Osteoblast (primary cell): ENCODE measurements at places on chromosomes 3 and 15. TPM values are rescaled to one million over a fixed set of nuclear protein-coding genes. Genes with fewer than 3 reads are reported as not detected.

Gene NR1D2
- total RNA-seq, result 70.6 and 77.5 TPM in 2 replicates

Gene TAGLN3
- total RNA-seq, result not detected in 2 replicates

Gene PLA1A
- total RNA-seq, result under 0.01 and 0.36 TPM in 2 replicates

Gene DGKG
- total RNA-seq, result 2.5 and 2.9 TPM in 2 replicates

Gene FAM227B
- 4.3 and 6.2 TPM in 2 replicates for total RNA-seq

Gene SLC28A1
- not detected in 2 replicates for total RNA-seq

Gene ITIH4
- total RNA-seq, result 2.5 and 3.5 TPM in 2 replicates

Gene BCL2A1
- 0.29 TPM in 1 of 2 replicates, not detected in the other for total RNA-seq

Gene SELENOT
- total RNA-seq, result 87.9 and 94.3 TPM in 2 replicates

Gene GP5
- total RNA-seq, result 0.29 and 0.36 TPM in 2 replicates

Gene MYH15
- 0.36 and 0.59 TPM in 2 replicates for total RNA-seq

GRCh38 chr3:64259636-64260035, 34.4 kb upstream of the PRICKLE2 start:
- no peak for DNase-seq

GRCh38 chr15:29680465-29681165, 141.7 kb downstream of the TJP1 start:
- no peak for DNase-seq

DNA sequence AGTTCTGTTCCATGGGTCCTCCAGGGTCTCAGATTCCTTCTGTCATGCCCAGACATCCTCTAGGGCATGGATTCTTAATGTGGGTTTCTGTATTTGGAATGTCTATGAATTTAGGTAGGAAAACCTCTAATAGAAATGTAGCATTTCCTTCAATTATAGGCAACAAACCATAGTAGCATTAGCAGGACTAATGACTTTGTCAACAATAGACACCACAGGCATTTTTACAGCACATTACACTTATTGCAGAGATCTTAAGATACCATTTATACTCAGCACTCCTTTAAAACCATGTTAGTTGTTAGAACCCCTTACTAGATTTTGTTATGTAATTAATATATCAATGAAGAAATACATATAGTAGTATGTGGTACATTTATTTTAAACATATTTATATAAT, 77.8 kb upstream of the TBC1D5 start:
- DNase-seq, result no peak

DNA sequence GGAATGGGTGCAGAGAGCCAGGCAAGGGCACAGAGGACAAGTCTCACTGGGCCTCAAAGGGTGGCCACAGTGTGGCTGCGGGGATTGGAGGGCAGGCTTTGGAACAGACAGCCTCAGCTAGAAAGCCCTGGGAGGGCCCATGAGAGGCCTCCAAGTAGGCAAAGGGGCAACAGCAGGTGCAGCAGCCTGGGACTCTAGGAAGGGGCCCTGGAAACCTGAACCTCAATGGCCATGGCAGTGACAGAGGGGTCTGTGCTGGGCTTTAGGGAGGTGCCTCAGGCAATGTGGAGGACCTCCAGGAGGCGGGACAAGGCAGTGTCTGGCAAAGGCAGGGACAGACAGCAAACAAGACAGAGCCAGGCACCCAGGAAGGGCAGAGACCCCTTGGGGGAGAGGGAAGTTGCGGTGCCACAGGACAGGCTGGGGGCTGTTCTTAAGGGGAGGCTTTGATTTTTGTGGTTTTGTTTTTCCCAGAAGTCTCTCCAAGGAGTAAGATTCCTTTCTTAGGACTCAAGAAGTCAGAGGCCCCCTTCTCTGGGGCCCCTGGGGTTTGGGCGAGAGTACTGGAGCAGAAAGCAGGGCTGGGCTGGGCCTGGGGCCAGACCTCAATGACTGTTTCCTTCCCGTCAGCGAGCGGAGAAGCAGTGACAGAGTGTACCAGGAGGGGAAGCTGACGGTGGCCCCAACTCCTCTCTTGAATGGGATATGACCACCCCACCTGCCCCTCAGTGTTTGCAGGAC, 9.7 kb downstream of the STOML1 start:
- peak; percentile 89 for DNase-seq

GRCh38 chr3:4083225-4084015, 219.7 kb upstream of the SETMAR start:
- DNase-seq, result no peak

- no peak for DNase-seq
Observed at GRCh38 chr3:61414456-61414855, 146.9 kb upstream of the PTPRG start.

DNA sequence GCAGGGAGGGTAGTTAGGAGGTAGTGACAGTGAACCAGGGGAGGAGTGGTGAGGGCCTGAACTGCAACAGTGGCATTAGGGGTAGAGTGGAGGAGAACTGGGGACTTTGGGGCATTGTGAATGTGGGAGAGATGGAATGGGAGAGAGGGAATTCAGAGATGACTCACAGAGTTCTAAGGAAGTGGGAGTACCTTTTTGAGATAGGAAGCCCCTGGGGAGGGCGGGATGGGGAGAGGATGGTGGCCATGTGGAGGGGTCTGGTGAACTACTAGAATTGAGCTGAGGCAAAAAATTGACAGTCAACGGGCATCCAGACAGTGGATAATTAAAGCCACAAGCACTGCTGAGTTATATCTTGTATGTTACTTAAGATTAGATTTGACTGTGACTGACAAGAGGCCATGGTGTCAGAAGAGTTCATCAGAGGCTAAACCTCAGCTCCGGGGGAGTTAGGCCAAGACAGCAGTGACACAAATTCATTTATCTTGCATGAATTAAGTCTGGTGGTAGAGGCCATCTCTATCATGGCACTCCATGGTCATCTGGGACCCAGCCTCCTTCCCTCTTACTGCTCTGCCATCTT, 34.0 kb downstream of the PLEKHO2 start:
- DNase-seq, result no peak

DNA sequence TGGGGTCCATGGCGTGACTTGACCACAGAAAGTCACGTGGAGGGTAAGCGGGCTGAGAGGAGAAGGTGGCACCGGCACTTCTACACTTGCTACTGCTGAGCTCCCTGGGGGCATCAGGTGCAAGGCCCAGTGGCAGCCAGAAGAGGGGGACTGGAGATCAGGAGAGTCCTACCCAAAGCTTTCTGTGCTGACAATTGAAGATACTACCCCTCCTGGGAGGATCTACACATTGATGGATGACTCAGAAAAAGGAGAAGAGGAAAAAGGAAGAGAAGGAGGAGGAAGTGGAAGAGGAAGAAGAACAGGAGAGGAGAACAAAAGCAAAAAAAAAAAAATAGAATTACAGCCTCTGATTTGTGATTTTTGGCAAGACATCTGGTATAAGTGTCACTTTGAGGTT, 41.2 kb downstream of the MYO5C start:
- no peak for DNase-seq

- peak; percentile 91 for DNase-seq
Observed at GRCh38 chr3:14921034-14921616, 26.3 kb upstream of the NR2C2 start.

DNA sequence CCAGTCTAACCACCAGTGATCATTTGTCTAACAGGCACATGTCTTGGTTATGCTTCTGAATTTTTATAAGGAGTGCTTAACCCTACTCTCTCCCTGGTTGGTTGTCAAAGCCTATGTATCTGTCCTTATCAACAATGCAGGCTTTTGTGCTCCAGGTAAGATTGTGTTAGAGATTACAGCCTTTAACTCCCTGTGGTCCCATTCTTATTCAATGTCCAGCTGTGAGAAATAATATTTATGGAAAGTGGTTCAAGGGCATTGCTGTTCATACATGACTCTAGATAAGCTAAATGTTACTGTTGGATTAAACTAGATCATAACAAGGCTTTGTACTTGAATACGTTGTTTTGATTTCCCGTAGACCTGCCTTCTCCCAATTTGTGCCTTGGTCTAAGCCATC, 146.1 kb upstream of the TSC22D2 start:
- DNase-seq, result no peak

- peak; percentile 71 for DNase-seq
Observed at GRCh38 chr3:27423463-27423862, 54.3 kb upstream of the NEK10 start.

DNA sequence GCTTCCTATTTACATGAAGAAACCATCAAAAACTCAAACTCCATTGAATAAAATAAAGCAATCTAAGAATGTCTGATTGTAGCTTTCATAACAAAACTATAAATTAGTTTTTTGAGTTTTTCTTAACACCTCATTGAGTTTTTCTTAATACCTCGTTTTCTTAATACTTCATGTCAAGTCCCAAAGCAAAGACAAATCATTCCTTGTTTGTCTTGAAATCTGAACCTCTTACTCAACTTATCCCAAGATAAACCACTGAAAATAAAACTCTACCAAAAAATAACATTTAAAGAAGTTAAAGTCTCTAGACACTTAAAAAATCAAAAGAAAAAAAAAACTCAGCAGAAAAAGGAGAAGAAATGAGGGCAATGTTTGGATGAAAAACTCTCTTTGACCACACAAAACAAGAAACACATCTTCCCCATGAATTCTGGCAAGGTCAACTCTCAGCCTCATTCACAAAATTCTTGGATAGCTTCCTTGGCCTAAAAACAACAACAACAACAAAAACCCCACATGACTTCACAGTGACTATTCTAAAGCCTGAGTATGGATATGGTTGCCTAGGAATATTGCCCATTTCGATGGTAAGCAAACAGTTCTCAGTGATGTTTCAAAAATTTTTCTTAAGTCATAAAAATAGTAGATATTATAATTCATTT, 38.2 kb downstream of the TMCC1 start:
- no peak for DNase-seq

- DNase-seq, result no peak
Observed at GRCh38 chr3:141486496-141486745, 406 bp upstream of the RASA2 start.

GRCh38 chr3:5762506-5762905, 575.0 kb downstream of the EDEM1 start:
- no peak for DNase-seq

DNA sequence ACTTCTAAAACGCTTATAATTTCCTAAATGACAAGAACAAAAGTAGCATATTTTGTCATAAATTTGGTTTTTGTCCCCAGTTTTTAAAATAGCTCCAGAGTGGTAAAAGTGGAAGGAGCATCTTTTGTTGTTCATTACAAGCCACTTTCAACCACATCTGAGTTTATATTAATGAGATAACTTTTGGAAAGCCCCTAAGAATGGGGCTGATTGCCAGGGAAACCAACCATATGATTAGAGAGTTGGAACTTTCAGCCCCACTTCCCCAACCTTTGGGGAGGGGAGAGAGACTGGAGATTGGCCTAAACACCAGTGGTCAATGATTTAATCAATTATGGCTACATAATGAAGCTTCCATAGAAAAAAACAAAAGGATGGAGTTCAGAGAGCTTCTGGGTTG, 57.4 kb downstream of the CPA3 start:
- no peak for DNase-seq

DNA sequence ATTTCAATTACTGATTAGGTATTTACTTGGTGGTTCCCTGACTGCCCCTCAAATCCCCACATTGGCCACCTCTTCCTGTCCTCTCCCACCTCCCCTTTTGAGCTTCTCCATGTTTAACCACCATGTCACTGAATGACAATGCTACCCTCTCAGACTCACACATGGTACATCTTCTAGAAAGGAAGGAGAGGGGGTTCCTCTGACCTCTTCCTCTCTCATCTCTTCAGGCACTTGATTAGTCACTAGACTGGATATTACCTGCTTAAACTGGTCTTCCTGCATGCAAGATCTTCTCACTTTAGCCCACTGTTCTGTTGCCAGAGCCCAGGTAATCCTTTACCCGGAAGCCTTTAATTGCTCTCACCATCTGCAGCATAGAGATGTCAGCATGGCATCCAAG, 64.9 kb downstream of the DIPK2A start:
- no peak for DNase-seq

DNA sequence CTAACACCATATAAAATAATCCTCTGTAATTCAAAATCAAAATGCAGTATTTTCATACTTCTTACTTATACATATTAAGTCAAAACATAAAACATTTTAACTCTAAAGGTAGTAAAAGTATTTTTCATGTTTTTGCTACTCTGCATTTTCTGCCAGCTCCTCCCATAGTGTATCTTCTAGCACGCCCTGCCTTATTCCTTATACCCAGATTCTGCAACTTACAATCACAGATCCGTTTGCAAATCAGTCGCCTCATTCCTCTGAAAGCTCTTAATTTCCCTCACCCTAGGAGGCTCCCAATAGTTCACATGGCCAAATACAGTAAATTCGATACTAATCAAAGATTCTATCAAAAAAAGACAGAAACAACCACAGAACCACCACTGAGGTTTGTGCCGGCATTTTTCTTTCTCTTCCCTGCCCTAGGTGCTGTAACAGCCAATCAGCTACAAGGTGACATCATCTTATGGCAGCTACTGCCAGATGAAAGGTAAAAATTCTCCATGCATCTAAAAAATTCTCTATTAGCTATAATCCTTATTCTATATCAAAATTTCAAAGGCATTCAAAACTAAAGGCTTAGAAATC, 72.9 kb downstream of the CLASP2 start:
- DNase-seq, result no peak

- no peak for DNase-seq
Observed at GRCh38 chr3:32414522-32415202, 23.0 kb downstream of the CMTM7 start.

DNA sequence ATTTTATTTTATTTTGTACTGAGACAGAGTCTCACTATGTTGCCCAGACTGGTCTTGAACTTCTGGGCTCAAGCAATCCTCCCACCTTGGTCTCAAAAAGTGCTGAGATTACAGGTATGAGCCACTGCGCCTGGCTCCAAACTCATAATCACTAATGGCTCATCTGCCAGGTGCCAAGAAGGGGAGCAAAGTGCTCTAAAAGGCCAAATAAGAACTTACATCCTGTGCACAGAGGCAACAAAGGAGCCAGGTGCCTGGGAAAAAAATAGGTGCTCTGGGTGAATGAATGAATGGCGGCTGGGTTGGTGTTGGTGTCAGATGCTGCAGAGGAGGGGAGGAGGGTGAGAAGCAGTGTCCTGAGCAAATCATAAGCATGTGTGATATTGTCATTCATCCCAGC, 25.9 kb upstream of the ADAMTS7 start:
- no peak for DNase-seq

GRCh38 chr3:137694836-137695235, 69.3 kb upstream of the SOX14 start:
- DNase-seq, result no peak

DNA sequence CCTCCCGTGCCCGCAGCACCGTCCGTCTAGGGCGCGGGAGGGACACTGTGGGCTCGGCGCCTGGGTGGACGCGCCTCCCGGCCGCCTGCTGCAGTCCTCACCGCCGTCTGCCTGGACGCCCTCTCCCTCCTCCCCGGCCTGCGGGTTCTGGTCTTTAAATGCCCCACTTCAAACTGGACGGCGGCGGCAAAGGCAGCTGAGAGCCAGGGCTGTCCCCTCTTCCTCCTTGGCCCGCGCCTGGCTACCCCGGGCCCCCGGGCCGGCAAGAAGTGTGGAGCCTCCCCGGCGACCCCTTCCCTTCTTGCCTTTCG, 426 bp downstream of the CBLB start:
- DNase-seq, result peak; percentile 83

GRCh38 chr3:185335799-185336198, 27.1 kb upstream of the MAP3K13 start:
- DNase-seq, result peak; percentile 83

GRCh38 chr15:41789236-41789635, 15.0 kb downstream of the MAPKBP1 start:
- no peak for DNase-seq
